T follicular helper cell (primary cell): ENCODE measurements at places on chromosomes 2 and 18.

DNA sequence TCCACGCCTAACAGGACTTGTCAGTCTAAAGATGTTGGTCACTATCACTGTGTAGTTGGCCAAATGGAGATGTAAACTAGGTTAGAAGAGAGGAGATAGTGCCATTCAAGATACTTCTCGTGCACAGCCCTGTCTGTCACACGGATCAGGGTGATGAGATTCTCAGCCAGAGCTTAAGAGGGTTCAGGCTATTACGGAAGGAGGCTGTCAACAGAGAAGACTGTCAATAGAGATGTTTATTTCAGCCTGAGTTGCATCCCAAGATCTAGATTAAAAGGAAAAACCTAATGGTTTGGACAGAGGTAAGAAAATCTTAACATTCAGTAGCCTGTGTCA is 83.4 kb downstream of the AAK1 start:
- no peak for DNase-seq

DNA sequence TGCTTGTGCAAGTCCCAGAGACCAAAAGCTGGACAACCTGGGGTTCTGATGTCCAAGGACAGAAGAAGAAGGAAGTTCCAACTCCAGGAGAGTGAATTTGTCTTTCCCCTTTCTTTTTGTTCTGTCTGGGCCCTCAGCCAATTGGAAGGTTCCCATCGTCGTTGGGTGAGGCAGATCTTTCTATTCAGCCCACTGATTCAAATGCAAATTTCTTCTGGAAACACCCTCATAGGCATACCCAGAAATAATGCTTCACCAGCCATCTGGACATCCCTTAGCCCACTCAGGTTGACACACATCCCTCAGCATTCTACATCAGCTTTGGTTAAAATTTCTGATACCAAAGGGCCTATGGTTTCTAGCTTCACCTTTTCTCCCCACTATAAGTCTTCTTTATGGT is 156.5 kb downstream of the SP3 start:
- DNase-seq = no peak

DNA sequence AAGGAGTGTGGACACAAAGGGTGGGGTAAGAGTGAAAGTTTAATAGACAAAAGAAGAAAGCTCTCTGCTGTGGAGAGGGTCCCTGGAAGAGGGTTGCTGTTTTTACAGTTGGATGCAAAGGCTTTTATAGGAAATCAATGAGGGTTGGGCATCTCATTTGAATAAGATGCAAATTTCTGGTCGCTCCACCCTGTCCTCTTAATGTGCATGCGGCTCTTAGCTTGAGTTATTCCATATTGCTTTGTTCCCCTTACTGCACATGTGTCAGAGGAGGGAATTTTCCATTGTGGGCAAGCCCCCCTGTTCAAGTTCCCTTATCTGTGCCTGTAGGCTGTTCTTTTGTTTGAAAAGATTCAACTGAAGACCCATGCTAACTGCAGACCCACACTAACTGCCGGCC is 326.5 kb downstream of the BCL11A start:
- no peak for DNase-seq

- DNase-seq = no peak
These were observed 124.0 kb downstream of the GATA6 start for GRCh38 chr18:22293417-22293816.

GRCh38 chr2:118153433-118153832 is 65.2 kb downstream of the INSIG2 start:
- no peak for DNase-seq

DNA sequence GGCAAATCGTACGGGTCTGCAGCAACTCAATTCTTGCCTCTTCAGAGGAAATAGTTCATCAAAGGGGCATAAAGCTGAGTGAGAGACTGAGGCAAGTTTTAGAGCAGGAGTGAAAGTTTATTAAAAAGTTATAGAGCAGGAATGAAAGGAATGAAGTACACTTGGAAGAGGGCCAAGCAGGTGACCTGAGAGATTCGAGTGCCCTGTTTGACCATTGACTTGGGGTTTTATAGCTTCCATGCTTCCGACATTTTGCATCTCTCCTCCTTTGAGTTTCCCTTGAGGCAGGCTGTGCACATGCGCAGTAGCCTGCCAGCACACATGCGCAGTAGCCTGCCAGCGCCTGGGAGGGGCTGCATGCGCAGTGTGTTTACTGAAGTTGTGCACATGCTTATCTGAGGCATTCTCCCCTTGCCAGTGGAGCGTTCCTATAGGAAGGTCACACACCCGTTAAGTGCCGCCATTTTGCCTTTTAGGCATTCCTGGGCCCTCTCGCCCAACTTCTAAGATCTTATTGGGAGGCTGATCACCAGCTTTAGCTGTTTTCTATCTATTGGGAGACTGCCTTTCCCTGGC is 265.5 kb upstream of the MGAT5 start:
- no peak for DNase-seq

DNA sequence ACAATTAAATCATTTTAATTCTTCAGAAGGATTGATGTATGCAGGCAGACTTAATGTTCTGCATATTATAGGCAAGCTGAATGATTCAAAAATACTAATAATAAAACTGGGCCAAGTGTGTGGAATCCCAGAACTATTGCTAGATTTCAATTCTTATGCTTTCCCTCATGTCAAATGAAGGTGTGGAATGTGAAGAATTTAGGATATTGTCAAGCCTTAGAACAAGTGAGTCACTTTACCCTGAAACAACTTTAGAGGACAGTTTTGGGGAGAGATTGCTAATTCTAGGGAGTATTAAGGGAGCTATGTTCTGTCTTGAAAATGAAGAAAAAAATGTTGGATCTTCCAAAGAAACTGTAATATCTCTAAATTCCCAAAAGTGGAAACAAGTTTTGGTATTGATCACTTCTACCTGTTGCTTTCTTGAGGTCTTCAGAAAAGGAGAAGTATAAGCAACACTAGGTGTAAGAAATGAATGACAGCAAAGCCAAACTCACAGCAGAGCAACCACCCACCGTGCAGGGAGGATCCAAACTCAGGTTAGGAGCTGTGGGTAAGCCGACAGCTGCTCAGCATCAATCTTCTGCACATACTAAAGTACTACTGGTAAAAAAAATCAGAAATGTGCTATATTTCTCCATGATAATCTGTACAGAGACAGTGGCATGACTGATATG is 818.1 kb downstream of the SLC4A3 start:
- DNase-seq = no peak
